Thoracic aorta (tissue), 2 donors: ENCODE measurements at places on chromosomes 13 and 19.

- no peak for DNase-seq
Measured at GRCh38 chr13:54356849-54357248, 1328.2 kb downstream of the OLFM4 start.

GRCh38 chr13:25684491-25684890 is 312.7 kb downstream of the ATP8A2 start:
- DNase-seq: no peak

DNA sequence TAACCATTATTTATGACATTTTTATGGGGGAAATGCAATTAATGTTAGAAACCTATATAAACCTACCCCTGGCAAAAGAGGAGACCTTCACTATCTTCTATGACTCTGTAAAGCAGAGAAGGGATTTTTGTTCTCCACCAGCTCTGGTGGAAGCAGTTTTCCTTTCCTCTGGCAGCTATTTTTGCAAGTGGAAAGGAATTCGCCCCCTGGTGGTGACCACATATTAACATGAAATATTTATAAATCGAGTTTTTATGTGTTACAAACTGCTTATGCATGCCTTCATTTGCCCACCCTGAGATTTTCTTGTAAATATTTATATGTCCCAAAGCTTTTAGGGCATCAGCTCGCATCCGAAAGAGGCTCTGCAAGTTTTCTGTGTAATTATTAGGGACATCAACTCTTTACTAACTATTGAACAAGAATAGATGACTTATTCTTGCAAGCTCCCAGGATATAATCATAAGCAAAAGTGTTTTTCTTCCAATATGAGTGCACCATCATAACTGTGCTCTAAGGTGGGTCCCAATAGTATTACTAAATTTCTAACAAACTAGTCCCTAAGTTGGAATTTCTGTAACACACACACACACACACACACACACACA is 62.4 kb downstream of the SERTM1 start:
- DNase-seq: no peak

GRCh38 chr19:35868172-35868822 is at the start of gene APLP1:
Gene APLP1, plus strand, starts transcription at chr19:35868574. Its CDS starts 63 bp downstream, at chr19:35868637.
- no peak for DNase-seq

GRCh38 chr13:45341799-45342500 is 967 bp upstream of the TPT1 start:
- DNase-seq: peak; percentile 58
